Non-pigmented ciliary epithelial cell (primary cell): ENCODE measurements at places on chromosomes 7 and 10.
A peak's percentile ranks its signal among the peaks of the same experiment; 100 is the strongest.

DNA sequence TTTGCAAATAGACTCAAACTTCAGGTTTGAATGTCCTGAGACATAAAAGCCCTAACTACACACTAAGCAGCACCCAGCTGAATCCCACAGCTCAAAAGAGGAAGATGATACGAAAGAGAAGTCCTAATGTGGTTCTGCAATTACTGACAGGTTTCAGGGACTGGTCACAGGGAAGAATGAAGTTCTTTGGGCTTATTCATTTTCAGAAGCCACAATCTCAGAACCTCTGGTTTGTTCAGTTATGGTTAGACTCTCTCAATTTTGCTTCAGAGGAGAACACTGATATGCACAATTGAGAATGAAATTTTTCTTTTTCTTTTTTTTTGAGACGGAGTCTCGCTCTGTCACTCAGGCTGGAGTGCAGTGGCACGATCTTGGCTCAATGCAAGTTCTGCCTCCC, 94.6 kb upstream of the FAM180A start:
- no peak for DNase-seq

- peak; percentile 11 for DNase-seq
Observed at GRCh38 chr10:98045785-98046389, 15.5 kb upstream of the CRTAC1 start.

- no peak for DNase-seq
Observed at GRCh38 chr7:147145194-147145593, 1028.6 kb downstream of the CNTNAP2 start.

GRCh38 chr7:16786257-16786656, 18.5 kb downstream of the AGR2 start:
- DNase-seq = no peak

- no peak for DNase-seq
Observed at GRCh38 chr7:98575878-98576277, 41.2 kb upstream of the NPTX2 start.

DNA sequence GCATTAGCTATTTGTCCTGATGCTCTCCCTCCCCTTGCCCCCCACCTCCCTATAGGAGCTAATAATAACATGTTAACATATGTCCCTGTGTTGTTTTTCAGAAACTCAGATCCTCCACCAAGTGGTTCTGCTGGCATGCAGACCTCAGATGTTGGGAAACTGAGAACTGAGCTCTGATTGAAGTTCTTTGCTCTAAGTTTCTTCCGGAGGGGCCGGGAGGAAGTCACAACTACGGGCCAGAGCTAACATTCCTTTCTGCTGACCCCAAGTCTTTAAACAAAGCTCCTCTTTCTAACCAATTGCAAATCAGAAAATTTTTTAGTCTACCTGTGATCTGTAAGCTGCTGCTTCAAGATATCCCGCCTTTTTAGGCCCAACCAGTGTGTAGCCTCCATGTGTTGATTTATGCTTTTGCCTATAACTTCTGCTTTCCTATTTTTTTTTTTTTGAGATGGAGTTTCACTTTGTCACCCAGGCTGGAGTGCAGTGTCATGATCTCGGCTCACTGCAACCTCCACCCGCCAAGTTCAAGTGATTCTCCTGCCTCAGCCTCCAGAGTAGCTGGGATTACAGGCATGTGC, 66.6 kb downstream of the LYZL1 start:
- DNase-seq = no peak

DNA sequence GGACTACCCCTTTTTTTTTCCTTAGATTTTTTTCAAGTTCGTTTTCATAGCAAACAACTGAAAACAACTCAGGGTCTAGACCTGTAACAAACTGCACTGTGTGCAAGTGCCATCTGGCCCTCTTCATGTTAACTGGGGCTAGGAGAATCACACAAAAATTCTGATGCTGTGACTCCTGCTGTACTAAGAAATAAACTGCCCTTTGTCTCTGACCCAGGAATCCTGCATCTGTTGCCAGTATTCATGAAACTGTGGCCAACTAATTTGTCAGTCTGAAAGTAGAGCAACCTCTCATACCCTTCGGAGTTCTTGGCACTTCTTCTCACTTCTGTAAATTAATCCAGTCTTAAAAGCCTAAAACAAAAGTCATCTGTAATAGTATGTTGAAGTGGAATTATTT, 218.4 kb upstream of the PCDH15 start:
- DNase-seq = no peak

DNA sequence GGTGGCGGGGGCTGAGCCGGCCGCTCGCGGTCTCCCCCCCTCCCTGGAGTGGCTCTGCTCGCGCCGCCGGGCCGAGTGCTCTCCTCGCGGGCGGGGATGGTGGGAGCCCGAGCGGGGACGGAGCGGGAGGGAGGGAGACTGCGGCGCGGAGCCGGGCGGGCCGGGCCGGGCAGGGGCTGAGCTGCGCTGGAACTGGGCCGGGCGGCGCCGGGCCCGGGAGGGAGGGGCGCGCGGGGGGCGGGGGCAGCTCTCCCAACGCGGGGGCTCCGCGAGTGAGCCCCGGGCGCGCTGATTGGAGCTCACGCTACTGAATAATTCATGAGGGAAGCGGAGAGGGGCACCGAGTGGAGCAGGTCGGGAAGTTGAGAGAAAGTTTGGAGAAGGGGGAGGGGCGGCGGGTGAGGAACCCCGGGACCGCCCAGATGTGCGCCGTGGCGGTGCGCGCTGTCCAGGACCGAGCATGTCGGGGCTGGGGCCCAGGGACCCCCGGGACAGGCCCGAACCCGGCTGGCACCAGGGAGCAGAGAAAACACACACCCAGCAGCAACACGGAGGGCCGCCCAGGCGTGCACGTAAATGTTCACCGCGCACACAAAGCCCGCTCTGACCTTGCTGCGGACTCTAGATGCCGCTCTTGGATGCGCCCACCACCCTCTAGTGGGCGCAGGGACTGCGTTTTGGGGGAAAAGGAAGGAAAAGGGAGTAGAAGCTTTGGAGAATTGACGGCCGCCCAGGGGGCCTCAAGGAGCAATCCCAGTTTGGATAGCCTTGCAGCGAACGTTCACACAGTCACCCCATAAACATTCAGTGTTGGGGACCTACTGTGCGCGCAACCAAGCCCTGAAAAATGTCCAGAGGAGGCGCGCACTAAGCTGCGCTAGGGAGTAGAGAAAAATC, at the start of gene EPHB4:
EPHB4 (minus strand) TSS at position 194 of the 897 bp plus-strand sequence. CDS start 493 bp downstream, outside the sequence.
- DNase-seq = no peak

DNA sequence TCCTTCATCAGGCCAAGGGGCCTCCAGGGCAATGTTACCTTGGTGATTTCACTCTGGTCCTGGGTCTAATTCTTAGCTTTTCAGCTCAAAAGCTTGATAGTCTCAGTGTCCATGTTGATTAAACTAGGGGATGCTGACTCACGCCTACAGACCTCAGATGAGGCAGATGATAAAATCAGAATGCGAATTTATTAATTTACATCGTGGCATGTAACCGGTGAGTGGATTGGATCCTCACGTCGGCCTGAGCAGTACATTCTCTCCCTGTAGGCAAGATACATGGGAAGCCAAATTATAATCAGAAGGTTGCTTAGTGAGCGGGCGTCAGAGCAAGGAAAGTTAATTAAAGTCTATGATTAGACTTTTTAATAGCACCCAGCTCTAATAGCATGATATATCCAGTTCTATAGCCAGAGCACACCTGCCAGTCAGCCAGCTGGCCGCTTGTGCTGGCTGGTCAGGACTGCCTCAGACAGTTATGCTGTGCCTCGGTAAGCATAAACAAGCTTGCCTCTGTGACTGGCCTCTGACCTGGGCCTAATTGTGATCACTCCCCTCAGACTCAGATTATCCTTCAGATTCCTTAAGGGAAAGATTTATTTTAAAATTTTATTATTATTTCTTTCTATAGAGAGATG, 20.2 kb upstream of the CPA5 start:
- DNase-seq = no peak

GRCh38 chr7:17554341-17555015, 256.0 kb downstream of the AHR start:
- DNase-seq = no peak

DNA sequence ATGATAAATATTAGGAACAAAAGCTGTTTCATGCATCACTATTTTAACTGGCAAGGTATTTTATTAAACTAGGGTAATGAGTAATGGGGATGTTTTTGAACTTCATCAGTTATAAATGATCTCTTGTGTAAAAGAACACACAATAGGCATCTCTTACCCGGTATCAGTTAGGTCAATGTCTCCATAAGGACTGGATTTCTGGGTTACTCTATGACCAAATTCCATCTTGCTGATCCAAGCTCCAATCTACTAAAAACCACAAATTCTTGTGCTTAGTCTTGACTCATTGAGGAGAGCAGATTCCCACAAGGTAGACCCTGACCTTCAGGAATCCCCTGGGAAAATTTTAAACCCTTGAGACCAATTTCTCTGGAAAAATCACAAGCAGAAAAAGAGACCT, 1167.7 kb downstream of the XPNPEP1 start:
- no peak for DNase-seq

DNA sequence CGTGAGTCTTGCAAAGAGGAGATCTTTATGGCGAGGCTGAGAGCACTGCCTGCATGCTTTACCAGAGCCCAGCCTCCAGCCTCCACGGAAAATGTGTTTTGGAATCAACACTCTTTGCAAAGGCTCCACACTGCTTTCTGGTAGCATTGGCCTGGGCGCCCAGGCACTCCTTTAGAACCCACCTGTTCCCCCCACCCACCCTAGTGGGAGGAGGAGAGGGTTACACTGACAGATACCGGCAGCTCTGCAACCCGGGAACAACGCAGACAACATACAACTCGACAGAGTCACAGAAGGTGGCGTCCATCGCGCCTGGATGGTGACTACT, 5.5 kb upstream of the MNX1 start:
- no peak for DNase-seq

- DNase-seq = peak; percentile 95
Observed at GRCh38 chr10:103678178-103678526, 177.2 kb downstream of the SH3PXD2A start.
